Esophagus squamous epithelium (tissue), 5 donors: ENCODE measurements at places on chromosomes 5 and 9. TPM values are rescaled to one million over a fixed set of nuclear protein-coding genes. Genes with fewer than 3 reads are reported as not detected.

DNAI1 gene
- total RNA-seq, result not detected

TAS2R1 gene
- total RNA-seq, result not detected

GFRA3 gene
- 0.41 TPM for total RNA-seq

SLC22A4 gene
- not detected for total RNA-seq

- H3K36me3 ChIP-seq, result no peaks in the 10 kb centered on the region
- H3K4me3 ChIP-seq, result no peak overlapping the region
- H3K27me3 ChIP-seq, result no peaks in the 10 kb centered on the region
- no peak for DNase-seq
- no peak overlapping the region for H3K27ac ChIP-seq
- peaks cover 3% of the 10 kb centered on the region for H3K4me1 ChIP-seq
Measured at GRCh38 chr9:120985819-120986222, 59.2 kb upstream of the TRAF1 start.

- H3K4me1 ChIP-seq, result no peaks in the 10 kb centered on the region
- peaks cover 11% of the 10 kb centered on the region for H3K27me3 ChIP-seq
- no peaks in the 10 kb centered on the region for H3K36me3 ChIP-seq
- no peak overlapping the region for H3K4me3 ChIP-seq
- no peak overlapping the region for H3K27ac ChIP-seq
Measured at GRCh38 chr9:93390953-93391515, 60.5 kb upstream of the FAM120A start.

- no peak overlapping the region for H3K4me3 ChIP-seq
- DNase-seq, result no peak
- H3K27ac ChIP-seq, result no peak overlapping the region
- H3K36me3 ChIP-seq, result no peaks in the 10 kb centered on the region
- no peaks in the 10 kb centered on the region for H3K27me3 ChIP-seq
- no peaks in the 10 kb centered on the region for H3K4me1 ChIP-seq
Measured at GRCh38 chr9:110762783-110763182, 94.2 kb downstream of the MUSK start.

DNA sequence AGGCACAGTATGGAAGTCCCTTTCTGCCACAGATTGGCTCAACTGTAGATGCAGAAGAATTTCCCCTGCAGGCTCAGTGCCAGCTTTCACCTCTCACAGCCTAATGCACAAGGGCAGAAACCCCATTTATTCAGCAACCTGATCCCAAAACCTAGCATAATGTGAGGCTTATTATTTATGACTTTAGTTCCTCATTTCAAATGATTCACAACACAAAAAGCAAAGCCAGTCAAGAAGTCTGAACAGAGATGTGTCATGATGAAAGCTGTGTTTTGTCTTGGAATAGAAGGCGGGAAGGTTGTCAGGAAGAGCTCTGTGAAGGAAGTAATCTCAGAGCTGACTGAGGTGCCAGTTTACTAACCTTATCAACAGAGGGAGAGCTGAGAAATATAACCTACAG lies 369.7 kb downstream of the LRRC70 start:
- no peaks in the 10 kb centered on the region for H3K36me3 ChIP-seq
- no peaks in the 10 kb centered on the region for H3K27me3 ChIP-seq
- H3K27ac ChIP-seq, result no peak overlapping the region
- no peaks in the 10 kb centered on the region for H3K4me1 ChIP-seq
- no peak overlapping the region for H3K4me3 ChIP-seq

DNA sequence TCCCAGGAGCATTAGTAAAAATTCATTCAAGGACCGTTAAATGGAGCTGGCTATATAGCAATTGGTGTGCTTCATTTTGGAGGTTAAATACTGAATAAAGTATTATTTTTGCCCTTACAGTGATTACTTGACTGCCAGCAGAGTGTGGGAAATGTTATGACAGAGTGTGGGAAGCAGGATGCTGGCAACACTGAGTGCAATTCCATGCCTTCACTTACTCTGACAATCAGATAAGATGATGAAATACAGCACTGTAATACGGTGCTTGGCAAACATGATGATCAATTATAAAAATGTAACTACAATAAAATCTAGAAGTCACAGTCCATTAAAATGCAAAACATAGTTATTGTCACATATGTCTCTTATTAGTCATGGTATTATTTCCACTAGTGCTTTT lies 651.3 kb downstream of the PTPRD start:
- H3K4me3 ChIP-seq, result no peak overlapping the region
- no peak overlapping the region for H3K27ac ChIP-seq
- H3K4me1 ChIP-seq, result no peaks in the 10 kb centered on the region
- no peak for DNase-seq
- H3K27me3 ChIP-seq, result no peaks in the 10 kb centered on the region
- no peaks in the 10 kb centered on the region for H3K36me3 ChIP-seq

GRCh38 chr5:40390281-40391149 lies 289.2 kb upstream of the PTGER4 start:
- no peak overlapping the region for H3K27ac ChIP-seq
- no peak overlapping the region for H3K4me3 ChIP-seq
- no peak for DNase-seq
- H3K36me3 ChIP-seq, result no peaks in the 10 kb centered on the region
- no peaks in the 10 kb centered on the region for H3K27me3 ChIP-seq

DNA sequence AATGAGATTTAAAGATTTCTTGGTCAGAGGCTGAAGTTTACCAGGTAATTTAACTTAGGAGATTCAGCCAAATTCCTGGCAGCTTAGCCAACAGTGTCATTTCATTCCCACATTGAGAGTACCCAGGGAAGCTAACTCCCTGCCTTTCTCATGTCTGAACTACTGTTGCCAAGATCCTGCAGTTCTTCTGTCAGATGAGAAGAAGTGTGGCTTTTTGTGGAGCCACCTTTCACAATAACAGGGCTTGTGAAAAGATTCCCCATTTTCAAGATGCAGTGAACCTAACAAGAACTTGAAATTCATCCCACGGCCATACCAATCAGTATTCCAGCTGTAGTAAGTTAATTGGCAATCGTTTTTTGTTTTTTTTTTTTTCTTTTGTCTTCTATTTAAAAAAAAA lies 176.4 kb downstream of the XRCC4 start:
- H3K4me1 ChIP-seq, result peaks cover 6% of the 10 kb centered on the region
- H3K36me3 ChIP-seq, result no peaks in the 10 kb centered on the region
- no peak overlapping the region for H3K27ac ChIP-seq
- no peaks in the 10 kb centered on the region for H3K27me3 ChIP-seq
- no peak overlapping the region for H3K4me3 ChIP-seq

DNA sequence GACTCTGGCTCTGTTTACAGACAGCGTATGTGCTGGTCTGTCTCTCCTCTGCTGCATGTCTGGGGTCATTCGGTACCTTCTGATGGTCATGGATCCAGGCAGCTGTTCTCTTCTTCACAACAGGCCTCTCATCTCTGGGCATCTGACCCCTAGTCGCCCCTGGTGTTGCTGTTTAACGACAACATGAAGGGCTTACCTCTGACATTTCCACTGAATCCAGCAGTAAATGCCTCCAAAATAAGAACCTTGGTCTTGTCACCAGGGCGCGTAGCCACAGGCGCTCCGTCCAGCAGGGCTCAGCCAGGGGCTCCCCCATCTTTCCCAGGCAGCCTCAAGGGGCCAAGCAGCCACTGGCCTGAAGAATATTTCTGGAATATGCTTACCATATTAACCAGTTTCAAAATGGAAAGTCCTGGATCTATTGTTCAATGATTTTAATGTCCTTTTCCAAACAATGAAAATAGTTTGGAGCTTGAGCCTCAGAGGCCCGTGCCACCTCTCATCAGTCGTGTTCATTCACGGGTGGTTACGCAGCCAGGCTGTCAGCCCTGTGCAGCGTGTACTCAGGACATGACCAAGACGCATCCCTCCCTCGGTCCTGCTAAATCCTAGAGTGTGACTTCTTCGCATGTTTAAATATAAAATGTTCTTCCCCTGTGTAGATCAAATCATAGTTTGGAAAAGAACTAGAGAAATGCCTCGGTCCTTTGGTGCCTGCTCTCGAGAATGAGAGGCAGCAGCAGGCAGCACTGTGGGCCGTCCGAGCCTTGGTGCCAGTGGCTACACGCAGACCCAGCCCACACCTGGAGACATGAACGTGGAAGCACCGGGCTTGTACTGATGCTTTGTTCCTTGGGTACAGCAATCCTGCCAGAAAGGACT lies 30.1 kb upstream of the LRRC14B start:
- H3K4me1 ChIP-seq, result no peaks in the 10 kb centered on the region
- H3K36me3 ChIP-seq, result no peaks in the 10 kb centered on the region
- no peak overlapping the region for H3K27ac ChIP-seq
- no peaks in the 10 kb centered on the region for H3K27me3 ChIP-seq
- H3K4me3 ChIP-seq, result no peak overlapping the region

DNA sequence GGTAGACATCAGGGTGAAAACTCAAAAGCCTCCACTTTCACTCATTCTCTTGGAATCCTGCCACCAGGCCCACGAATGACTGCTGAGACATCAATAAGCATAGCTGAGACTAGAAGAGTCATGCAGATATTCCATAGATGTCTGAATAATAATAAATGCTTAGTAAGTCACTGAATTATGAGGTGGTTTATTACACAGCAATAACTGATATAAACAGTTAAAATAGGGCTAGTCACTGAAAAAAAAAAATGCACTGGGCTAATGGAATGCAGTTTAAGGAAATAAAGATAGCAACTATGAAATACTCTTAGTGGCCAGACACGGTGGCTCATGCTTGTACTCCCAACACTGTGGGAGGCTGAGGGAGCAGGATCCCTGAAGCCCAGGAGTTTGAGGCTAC lies 262.8 kb upstream of the CDH6 start:
- no peaks in the 10 kb centered on the region for H3K27me3 ChIP-seq
- DNase-seq, result no peak
- no peaks in the 10 kb centered on the region for H3K36me3 ChIP-seq
- no peak overlapping the region for H3K4me3 ChIP-seq
- no peaks in the 10 kb centered on the region for H3K4me1 ChIP-seq
- H3K27ac ChIP-seq, result no peak overlapping the region

GRCh38 chr9:13857521-13857920 lies 456.4 kb downstream of the NFIB start:
- no peaks in the 10 kb centered on the region for H3K27me3 ChIP-seq
- no peaks in the 10 kb centered on the region for H3K36me3 ChIP-seq
- DNase-seq, result no peak
- no peak overlapping the region for H3K27ac ChIP-seq
- H3K4me3 ChIP-seq, result no peak overlapping the region
- no peaks in the 10 kb centered on the region for H3K4me1 ChIP-seq

DNA sequence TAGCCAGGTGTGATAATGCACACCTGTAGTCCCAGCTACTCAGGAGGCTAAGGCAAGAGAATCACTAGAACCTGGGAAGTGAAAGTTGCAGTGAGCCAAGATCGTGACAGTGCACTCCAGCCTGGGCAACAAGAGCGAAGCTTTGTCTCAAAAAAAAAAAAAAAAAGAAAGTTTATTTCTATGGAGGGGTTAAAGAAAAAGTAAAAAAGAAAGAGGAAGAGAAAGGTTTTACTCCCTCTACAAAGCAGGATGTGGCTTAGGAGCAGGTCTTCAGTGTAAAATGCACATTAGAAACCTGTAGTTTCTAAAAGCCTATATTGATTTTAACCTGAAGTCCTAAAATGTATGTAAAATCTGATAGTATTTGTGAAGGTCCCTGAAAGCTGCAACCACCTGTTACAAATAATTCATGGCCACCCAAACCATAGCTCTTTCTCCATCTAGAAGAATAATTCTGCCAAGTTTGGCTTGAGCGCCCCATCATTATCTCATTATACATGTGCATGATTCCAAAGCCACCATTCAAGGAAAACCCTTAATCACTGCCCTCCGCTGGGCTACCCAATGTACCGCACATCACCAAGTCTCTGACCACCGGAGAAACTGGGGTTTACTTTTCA lies 3.4 kb downstream of the FNBP1 start:
- peaks cover 69% of the 10 kb centered on the region for H3K4me1 ChIP-seq
- peak overlapping the region; percentile 98 for H3K27ac ChIP-seq
- H3K27me3 ChIP-seq, result no peaks in the 10 kb centered on the region
- DNase-seq, result no peak

DNA sequence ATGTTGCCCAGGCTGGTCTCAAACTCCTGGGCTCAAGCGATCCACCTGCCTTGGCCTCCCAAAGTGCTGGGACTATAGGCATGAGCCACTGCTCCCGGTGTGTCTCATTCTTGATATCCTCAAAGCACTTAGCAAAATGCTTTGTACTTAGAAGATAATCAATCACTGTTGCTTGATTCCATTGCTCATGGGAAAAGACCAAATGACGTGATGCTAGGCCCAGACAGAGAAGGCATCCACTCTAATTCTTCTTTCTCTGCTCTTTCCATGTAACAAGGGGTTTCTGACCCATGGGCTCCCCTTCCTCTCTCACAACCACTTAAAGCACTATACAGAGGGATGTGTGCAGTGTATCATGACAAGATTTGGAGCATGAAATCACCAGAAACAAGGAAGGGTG lies 83.0 kb downstream of the APBA1 start:
- H3K27ac ChIP-seq, result no peak overlapping the region
- no peaks in the 10 kb centered on the region for H3K4me1 ChIP-seq
- DNase-seq, result no peak
- H3K4me3 ChIP-seq, result no peak overlapping the region

DNA sequence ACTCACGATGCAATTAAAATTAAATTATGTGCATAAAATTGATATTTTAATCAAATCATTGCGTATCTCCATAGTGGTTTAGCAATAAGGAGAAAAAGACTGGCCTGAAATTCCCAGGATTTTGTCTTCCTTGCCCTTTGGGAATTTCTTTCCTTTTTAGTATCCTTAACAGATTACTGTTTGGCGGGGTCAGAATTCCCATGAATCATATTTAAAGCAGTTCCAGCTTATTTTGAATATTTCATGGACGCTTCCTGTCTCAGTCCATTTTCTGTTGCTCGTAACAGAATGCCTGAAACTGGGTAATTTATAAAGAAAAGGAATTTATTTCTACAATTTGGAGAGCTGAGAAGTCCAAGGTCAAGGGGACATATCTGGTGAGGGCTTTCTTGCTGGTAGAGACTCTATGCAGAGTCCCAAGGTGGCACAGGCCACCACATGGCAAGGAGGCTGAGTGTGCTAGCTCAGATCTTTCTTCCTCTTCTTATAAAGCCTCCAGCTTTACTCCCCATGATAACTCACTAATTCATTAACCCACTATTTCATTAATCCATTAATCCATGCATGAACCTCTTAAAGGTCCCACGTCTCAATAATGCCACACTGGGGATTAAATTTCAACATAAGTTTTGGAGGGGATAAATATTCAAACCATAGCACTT lies 37.8 kb downstream of the CDH6 start:
- no peaks in the 10 kb centered on the region for H3K4me1 ChIP-seq
- H3K4me3 ChIP-seq, result no peak overlapping the region
- no peak for DNase-seq
- H3K27me3 ChIP-seq, result no peaks in the 10 kb centered on the region

DNA sequence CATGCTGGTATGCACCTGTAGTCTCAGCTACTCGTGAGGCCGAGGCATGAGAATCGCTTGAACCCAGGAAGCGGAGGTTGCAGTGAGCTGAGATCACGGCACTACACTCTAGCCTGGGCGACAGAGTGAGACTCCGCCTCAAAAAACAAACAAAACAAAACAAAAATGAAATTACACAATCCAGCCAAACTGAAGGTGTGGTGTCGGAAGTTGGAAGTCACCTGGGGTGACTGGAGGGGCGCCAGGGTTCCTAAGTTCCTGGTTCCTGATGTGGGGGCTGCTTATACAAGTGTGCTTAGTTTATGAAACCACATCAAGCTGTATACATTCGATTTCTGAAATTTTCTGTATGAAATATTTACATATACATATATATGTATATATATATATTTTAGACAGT lies 3.7 kb upstream of the DOLPP1 start:
- DNase-seq, result no peak
- peak overlapping the region; percentile 38 for H3K27ac ChIP-seq
- no peaks in the 10 kb centered on the region for H3K27me3 ChIP-seq
- H3K4me1 ChIP-seq, result peaks cover 12% of the 10 kb centered on the region
- H3K4me3 ChIP-seq, result no peak overlapping the region
